ENCODE measurements at places on chromosomes 2 and 18.

GRCh38 chr2:68747413-68747812 is 12.8 kb downstream of the ARHGAP25 start:
- DNase-seq = no peak

GRCh38 chr2:215760557-215760956 is 252.8 kb downstream of the MREG start:
- DNase-seq = no peak

DNA sequence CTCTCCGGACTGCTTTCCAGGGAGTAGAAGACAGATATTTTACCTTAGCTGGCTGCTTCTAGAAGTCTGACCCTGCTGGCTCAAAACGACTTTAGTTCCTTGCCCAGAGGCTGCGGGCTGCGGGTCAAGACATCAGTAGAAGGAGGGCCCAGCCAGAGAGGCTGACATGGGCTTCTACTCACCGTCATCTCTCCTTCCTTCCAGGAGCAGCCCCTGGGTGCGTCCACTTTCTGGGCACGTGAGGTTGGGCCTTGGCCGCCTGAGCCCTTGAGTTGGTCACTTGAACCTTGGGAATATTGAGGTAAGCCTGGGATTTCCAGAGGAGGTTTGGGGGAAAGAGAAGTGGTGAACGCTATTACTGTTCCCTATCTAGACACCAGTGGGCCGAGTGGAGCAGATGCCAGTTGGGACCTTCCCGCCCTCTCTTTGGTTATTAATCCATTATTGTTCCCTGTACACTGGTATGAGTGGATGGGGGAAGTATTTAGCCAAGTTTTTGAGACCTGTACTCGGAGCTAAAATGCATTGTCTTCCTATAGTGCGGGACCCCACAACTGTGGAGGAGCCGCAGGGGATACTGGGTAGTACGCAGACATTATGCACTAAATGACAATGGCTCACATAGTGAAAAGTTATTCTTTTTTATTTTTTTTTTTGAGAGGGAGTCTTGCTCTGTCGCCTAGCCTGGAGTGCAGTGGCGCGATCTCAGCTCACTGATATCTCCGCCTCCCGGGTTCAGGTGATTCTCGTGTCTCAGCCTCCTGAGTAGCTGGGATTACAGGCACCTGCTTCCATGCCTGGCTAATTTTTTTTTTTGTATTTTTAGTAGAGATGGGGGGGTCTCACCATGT is 26.3 kb upstream of the CASP8 start:
- no peak for DNase-seq

DNA sequence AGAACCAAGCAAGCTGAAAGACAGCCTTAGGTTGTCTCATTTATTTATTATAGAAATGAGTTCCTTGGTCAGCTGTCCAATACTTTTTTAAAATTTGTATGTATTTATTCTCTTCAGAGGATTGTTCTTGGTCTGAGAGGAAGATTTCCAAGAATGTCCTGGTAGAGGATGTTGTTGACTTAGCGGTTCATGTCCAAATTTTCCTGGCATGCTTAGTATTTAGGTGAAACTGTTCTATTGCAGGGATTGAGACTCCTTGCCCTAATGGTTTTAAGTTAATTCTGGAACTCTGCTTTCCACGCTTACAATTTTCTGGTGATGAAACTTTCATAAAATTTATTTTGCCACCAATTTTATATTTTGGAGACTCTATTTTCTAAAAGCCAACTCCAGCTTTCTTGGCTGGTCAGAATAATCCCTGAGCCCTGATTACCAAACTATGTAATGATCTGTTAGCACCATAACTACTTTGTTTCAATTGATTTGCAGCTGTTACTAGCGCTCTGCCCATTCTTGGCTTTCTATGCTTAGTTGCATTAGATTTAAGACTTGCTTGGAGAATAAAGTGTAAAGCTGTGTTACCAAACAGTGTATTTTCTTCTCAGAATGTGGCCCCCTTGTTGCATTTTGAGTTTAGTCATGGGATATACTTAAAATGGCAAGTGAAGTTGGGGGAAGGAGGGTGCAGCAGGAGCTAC is 1868.8 kb upstream of the CELF4 start:
- no peak for DNase-seq

DNA sequence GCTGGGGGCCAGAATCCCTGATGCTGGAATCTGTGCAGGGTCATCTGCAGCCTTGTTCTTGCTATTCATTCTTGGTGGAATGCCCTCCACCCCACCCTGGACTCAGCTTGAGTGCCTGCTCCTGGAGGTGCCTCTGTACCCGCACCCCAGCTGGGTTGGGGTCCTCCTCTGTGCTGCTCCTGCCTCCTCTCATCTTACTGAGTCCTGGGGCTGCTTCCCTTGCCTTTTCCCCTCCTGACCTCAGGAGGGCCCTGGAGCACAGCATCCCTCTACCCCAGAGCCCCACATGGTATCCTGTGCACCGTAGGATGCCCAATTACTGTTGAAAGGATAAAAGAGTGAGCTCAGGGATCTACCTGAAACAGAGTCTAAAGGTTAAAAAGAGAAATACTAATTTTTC is 81.6 kb downstream of the CIB4 start:
- no peak for DNase-seq

GRCh38 chr18:30682672-30683071 is 359.9 kb downstream of the DSC3 start:
- no peak for DNase-seq

GRCh38 chr18:9140381-9140780 is 3.8 kb downstream of the ANKRD12 start:
- no peak for DNase-seq

DNA sequence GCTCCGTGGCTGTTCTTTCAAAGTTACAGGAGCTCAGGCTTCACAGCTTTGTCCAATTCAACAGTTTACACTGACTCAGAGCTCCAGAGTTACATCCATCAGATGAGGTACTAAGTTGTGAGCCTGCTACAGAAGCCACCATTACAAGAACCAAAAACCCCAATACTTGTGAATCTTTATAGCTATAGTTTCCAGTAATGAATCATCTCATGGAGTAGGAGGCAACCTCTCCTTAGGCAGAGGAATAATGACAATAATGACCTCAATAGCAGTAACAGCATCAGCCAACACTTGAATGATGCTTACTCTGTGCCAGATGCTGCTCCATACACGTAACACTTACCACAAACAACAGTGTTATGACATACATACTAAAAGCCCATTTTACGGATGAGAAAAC is 3.6 kb downstream of the ZC3H8 start:
- no peak for DNase-seq

DNA sequence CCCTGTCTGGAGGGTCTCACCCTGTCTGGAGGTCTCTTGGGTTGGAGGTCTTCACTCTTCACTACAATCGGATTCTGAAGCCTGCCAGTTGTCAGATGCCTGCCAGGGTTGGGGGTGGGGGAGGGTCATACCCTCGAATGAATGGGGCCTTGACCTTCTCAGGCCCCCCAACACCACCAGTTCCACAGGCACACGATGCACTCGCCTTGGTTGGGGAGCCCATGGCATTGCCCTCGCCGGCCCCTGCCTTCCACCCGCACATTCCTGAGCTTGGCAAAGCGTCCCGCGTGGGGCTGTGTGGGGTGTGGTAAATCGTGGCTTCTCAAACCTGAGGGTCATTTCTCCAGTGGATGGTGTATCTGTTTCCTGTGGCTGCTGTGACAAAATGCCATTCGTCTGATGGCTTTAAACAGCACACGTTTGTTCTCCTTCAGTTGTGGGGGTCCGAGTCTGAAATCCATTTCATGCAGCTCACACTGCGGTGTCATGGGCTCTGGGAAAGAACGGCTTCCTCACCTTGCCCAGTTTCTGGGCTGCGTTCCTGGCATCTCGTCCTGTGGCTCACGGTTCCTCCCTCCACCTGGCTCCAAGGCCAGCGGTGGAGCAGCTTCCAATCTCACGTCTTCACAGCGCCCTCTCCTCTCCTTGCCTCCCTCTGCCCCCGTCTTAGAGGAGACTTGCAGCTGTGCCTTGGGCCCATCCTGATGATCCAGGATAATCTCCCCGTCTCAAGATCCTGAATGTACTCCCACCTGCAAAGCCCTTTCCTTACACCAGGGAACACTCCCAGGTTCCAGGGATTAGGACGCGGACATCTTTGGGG is 38.0 kb upstream of the HPCAL1 start:
- no peak for DNase-seq

DNA sequence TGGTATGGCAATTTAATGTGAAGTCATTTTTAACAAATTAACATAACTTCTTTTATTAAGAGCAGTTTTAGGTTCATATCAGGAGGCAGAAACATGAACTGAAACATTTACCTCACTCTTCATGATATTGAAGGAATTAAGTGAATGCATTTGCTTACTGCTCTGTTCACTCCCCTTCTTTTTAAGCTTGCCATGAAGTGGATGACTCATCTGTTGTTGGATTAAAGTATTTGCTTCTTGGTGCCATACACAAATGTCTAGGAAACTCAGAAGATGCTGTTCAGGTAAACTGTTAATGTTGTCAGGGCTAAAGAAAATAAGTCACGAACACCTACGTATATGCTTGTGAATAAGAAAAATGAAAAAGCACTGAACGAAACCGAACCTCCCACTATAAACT is 10.2 kb upstream of the CABYR start:
- DNase-seq = no peak

GRCh38 chr2:36780231-36780839 is 83.8 kb downstream of the VIT start:
- no peak for DNase-seq

DNA sequence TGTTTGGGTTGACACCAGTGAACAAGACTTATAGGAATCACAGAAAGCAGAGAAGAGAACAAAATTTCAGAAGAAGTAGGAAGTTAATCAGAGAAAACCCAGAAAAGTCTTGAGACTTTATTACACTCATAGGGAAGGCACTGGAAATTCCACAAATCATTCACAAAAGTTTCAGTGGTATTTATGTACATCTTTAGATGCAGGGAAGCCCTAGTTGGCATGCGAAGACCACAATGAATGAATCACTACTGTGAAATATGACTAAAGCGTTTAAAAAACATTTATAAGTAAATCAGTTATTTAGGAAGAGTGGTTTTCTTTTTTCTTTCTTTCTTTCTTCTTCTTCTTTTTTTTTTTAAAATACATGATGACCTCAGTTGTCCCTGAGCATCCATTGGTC is 105.1 kb downstream of the NUP35 start:
- no peak for DNase-seq

- DNase-seq = no peak
Observed at GRCh38 chr18:37484983-37485834, 80.4 kb downstream of the CELF4 start.

DNA sequence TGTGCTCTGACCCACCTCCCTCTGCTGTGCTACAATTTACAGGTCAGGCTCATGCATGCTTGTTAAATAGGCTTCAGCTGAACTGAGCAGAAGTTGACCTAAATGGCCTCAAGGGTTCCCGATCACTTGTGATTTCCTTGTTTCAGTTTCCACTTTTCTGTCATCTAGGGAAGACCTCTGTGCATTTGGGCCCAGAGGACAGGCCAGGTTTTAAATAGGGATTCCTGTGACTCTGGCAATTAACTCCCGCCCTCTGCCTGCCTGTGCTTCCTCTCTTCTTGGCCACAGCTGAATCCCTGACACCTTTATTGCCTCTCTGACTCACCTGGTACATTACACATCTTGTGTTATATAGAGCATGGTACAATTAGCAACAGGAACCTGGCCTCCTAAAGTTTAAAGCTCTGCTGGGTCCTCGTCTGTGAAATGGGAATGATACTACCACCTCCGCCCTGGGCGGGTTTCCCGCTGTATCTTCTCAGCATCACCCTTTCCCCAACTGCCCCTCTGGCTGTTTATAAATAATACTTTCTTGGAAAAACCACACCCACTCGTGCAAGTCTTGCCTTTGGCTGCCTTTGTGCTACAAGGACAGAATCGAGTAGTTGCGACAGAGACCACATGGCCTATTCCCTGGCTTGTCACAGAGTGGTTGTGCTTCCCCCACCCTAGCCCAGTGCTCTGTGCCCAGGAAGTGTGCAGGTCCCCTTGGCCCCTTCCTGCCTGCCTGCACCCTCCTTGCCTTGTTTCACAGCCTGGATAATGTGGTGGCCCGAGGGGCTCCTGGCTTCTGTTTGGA is 7.9 kb downstream of the CABLES1 start:
- DNase-seq = no peak

GRCh38 chr2:120661551-120661950 is 74.1 kb upstream of the GLI2 start:
- no peak for DNase-seq

GRCh38 chr2:119267604-119268003 is 44.0 kb downstream of the STEAP3 start:
- no peak for DNase-seq

DNA sequence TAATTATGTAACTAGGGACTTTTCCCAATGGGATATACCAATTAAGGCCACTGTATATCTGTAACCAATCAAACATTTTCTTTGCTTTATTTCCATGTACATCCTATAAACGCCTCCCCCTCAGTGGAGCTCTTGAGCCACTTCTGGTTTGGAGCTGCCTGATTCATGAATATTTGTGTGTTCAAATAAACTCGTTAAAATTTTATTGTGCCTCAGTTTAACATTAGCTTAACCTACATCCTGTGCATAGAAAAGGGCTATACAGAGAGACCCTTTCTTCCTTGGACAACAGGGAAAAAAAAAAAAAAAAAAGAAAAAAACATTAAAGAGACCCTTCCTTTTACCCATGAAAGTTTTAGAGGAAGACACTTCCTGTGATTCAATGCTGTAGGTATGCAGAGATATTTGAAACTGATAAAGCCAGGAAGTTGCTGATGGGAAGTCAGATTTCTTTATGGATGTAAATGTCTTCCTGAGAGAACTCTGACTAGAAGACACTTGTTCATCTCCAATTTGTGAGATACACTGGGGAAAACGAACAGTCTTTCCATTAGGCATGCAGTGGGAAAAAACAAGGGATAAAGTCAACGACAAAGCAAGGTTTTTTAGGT is 614.6 kb upstream of the SOX11 start:
- DNase-seq = no peak

GRCh38 chr2:152238016-152238415 is 62.5 kb upstream of the STAM2 start:
- no peak for DNase-seq

GRCh38 chr2:42072349-42073118 is 24.7 kb downstream of the PKDCC start:
- DNase-seq = no peak

- DNase-seq = no peak
Observed at GRCh38 chr2:128260239-128261138, 58.2 kb downstream of the HS6ST1 start.

DNA sequence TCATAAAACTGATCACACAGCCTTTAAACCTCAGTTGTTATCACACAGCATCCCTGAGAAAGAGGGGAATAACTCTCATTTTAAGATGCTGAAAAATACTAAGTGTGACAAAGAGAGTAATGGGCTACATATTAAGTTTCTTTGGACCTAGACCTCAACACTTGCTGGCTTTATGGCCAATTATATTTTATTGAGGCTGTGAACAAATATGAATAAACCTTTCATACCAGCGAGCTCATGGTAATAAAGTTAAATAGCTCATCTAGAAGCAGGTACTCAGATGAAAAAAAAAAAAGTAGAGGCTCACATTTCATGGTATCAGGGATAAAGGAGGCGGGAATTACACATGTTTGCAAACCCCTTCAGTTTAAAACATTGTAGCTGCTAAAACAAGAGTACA is 75.7 kb downstream of the DOCK10 start:
- no peak for DNase-seq

DNA sequence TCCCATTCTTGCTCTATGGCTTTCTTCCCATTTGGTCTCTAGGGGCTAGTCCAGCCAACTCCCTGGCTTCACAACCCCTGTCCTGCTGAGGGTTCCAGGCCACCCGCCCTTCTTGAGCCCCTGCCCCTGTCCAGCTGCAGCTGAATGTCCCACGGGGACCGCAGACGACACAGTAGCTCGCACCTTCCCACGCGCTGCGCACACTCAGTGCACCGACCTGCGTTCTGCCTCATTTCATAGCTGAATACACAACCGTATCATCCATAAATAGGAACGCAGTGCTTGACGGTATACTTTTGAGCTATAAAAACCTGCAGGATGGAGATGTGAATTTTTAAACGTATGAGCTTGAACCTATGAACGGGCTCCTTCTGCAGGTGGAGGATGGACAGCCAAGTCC is 660.4 kb upstream of the SALL3 start:
- no peak for DNase-seq

Measured in activated naive CD4-positive, alpha-beta T cell (primary cell).